ENCODE measurements at places on chromosomes 7 and 10. TPM values are rescaled to one million over a fixed set of nuclear protein-coding genes. Genes with fewer than 3 reads are reported as not detected.

Gene SMARCD3
- total RNA-seq = 32.0 TPM

DNA sequence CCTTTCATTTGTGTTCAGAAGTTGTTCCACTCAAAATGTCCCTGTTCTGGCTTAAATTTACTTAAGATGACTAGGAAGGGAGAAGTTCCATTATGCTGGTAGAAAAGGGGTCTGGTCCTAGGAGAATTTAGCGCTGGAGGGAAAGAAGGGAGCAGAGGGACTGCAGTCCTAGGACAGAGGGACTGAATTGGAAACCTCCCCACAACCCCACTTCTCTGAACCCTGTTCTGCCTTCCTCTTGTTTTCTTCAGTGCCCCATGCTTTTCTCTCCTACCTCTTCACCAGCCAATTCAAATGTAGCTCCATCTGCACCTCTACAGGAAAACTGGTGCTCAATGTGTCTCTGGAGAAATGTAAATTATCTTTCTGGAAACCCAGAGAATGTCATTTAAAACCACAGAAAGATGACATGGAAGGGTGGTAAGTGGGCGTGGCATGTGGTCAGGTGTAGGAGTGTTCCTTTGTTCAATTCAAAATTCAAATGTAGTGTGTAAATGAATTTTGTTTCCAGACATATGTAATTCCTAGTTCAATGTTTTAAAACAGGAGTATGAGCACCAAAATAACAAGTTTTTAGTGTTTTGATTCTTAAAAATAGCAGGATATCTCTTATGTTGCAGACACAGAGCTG, 24.0 kb upstream of the RHOBTB1 start:
- DNase-seq = no peak

DNA sequence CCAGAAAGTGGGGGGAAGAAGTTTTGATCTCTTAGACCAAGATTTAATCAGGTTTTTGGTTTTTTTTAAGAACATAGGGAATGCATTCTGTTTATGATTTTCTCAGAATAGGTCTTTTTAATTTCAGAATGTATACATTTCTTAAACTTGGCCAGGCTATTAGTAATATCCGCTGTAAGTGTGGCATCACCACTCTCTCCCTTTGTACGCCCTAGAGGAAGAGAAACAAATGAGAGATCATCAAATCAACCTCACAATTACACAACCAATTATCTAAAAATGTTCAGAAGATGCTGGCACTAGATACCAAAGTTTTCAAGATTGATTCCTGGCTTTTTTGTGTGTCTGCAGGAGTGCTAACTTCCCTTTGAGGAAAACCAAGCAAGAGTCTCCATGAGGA, 70.0 kb downstream of the KLF6 start:
- no peak for DNase-seq

- no peak for DNase-seq
Observed at GRCh38 chr10:11235771-11236170, 218.1 kb downstream of the CELF2 start.

Gene C10orf105
- not detected for total RNA-seq

GRCh38 chr7:135681762-135682161, 19.4 kb downstream of the STMP1 start:
- DNase-seq = no peak

- peak; percentile 54 for DNase-seq
Observed at GRCh38 chr7:100568896-100569844, 4.5 kb downstream of the SAP25 start.

GRCh38 chr7:150325110-150325611, 1.8 kb upstream of the ACTR3C start:
- peak; percentile 48 for DNase-seq

Gene SAP25
- total RNA-seq = 0.32 TPM

DNA sequence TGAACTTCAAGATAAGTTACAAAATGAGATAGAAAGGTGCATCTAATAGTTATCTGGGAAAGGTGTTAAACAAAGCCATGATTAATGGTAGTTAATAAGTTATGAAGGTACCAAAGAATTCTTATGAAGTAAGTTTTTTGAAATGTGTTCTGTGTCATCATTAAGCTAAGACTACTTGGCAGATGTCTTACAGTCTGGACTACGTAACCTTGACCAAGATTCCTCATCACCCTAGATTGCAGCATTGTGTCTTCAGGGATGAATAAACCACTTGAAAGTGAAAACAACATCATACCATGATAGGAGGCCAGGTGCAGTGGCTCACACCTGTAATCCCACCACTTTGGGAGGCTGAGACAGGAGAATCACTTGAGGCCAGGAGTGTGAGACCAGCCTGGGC, 48.2 kb downstream of the GOT1 start:
- DNase-seq = no peak

DNA sequence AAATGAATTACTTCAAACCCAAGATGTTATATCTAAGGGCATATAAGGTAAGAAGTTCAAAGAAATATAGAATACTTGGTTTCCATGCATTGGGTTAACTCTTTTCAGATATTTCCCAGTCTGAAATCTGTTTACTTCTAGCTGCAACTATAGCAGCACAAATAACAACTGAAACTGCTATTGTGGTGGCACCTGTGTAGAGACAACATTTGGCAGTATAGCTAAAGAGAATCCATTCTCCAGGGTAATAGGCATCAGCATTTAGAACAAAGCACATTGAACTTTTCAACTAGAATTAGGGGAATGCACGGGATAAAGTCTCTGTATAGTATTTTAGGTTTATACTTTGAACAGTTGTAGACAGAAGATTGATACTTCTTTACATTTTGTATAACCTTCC, 19.7 kb upstream of the CALCR start:
- no peak for DNase-seq

Gene FGL2
- total RNA-seq = 0.86 TPM

- no peak for DNase-seq
Observed at GRCh38 chr10:14535457-14536130, 204.9 kb upstream of the FRMD4A start.

DNA sequence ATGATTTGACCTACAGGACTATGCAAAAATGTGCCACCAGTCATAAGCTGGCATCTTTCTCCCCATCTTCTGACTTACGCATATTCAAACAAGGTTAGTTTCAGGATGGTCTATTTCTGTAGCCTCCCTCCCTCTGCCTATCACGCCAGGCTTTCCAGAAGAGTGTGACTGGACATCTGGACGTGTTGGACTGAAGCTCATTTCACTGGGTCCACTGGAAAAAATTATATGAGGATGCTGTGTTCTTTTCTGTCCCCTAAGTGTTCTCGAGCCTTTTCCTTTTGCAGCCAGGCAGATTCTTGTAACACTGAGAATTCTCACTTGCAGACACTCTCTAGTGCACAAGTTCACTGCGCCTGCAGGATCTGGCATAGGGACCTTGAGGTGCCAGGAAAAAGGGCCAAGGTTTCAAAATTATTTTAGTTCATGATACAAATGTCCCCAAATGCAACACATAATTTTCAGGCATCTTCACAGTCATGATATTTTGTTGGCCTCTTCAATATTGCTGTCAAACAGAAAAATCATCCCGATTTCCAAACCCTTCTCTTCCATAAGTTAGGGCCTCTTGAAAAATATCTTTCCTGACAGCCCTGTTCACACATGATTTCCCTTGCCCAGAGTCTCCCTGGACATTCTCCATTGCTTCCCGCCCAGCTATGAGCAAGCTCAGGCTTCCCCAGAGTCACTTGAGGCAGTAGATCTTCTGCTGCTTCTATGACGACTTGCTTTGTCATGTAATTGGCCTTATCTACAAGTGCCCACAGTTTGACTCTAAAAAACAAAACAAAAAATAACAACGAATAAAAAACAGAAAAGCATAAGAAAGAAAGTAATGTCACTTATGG, 170.4 kb downstream of the BMPER start:
- no peak for DNase-seq

DNA sequence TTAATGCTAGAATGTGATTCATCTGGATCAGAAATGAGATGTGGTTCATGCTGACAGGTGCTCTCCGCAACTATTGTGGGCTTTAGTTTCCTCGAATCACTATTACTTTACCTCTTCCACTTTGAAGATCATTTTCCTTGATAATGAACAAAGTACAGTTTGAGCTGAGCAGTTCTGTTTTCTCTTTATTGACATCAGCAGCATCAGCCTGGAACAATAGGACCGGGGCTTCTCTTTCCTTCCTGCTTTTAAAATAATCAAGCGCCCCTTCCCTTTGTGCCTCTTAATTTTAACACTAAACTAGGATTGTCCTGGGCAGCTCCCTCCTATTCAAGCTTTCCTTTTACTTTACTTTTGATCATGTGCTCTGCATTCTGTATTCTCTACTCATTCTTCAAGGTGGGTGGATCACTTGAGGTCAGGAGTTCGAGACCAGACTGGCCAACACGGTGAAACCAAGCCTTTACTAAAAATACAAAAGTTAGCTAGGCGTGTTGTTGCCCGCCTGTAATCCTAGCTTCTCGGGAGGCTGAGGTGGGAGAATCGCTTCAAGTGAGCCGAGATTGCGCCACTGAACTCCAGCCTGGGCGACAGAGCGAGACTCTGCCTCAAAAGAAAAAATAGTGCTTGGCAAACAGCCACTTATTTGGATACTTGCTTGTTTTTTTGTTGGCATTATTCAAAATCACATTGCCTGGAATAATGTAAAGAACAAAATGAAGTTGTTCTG, 67.0 kb upstream of the RHEB start:
- no peak for DNase-seq

- DNase-seq = peak; percentile 78
Observed at GRCh38 chr10:103193107-103193819, at the start of gene NT5C2. TSS of gene NT5C2 (minus strand) at chr10:103193272. CDS start at chr10:103174958, 18,314 bp downstream.

GRCh38 chr10:113648478-113648877, 15.4 kb downstream of the NRAP start:
- no peak for DNase-seq

GRCh38 chr7:95996174-95996573, 223.8 kb downstream of the DYNC1I1 start:
- no peak for DNase-seq

Gene ANTXRL
- total RNA-seq = not detected

DNA sequence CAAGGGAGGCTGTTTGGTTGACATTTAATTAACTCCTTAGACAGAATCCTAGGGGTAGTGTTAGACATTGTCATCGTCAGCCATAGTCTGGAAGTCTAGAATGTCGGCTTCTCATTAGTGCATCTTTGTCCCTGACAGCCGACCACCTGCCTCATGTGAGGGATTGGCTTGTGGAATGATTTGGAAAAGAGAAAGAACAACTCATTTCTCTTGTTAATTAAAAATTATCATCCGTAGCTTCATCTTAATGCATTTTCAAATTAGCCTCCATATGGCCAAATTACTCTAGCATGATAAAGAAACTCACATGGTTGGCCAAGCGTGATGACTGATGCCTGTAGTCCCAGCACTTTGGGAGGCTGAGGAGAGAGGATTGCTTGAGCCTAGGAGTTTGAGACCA, 97.7 kb upstream of the PARD3 start:
- no peak for DNase-seq

DNA sequence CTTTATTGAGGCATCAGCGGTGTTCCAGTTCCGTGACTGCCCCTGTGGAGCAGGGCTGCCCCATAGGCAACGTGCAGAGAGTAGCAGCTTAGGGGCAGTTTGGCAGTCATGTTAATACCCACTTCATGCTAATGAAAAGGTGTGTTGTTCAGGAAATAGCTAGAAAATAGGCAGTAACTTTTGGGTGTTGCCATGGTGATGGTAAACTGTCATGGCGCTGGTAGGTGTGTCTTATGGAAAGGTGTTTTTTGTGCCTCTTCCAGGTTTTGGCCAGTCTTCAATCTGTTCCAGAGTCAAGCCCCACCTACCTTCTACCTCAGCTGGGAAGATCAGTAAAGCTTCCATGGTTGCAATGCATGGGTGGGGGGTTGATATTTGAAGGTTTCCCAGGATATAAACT, 36.3 kb upstream of the MINDY3 start:
- DNase-seq = no peak

DNA sequence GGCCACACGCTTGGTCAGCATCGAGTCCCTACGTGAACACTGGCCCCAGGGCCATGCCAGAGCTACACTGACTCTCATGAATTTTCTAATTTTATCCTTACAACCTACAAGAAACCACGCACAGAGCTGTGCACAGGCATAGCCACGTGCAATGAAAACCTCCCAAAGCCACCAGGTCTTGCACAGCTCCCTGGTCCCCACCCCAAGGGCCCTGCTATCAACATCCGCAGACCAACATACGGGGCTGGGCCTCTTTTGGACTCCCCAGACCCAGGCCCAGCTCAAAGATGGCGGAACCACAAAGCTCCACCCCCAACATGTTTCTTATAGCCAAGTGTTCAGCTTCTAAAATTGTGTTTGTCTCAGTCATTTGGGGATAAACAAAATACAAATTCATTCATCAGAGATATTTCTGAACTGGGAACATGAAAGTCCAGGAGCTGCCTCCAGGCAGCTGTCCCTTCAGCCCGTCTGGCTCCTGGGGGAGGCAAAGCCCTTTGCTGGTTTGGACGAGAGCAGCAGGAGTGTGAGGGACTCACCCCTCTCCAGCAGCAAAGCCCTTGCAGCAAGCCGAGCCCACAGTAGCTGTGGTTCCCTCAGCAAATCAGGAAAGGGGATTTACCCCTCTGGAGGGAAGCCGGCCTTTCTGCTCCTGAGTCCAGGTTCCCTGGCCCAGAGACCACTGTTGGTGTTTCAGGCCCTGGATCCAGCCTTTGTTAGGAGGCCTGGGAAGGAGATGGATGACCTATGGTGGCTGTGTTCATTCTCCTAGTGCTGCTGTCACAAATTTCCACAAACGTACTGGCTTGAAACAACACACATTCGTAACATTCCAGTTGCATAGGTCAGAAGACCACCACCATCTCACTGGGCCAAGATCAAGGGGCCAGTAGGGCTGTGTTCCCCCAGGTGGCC, 75.1 kb downstream of the OAT start:
- no peak for DNase-seq

DNA sequence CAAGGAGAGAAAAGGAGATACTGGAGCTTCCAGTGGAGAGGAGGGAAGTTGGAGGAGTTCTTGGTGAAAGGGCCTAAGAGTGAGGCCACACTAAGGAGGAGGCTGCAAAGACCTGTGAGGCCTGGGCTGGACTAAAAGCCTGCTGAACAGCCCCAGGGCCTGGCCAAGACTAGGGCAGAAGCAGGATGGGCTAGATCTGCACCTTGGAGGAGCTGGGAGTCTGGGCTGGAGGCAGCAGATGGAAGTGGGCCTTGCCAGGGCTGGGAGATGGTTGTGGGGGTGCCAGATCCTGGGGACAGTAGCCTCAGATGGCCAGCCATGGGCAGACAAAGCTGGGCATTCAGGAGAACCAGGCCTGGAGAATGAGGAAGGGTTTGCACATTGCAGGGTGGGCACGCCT, 6.5 kb upstream of the PURB start:
- no peak for DNase-seq

DNA sequence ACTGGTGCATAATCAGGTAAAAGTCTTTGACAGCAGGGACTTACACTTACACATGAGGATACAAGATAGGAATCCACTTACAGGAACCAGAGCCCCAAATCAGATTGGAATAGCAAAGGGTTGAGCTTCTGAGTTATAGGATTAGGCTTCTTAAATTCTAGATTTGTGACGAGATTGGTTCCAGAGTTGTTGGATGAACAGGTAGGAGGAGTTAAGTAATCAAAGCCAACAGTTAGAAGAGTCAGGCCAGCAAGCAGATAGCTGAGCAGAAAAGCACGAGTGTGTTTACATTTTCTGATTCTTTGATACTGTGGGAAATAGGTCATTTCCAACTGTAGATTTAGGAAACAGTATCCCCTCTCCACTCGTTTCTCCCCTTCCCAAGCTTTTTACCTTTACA, 167.0 kb downstream of the MDFIC start:
- peak; percentile 25 for DNase-seq

Measured in fibroblast of villous mesenchyme (primary cell).